CD4-positive, alpha-beta T cell treated with Interleukin-17A for 1 hour (primary cell): ENCODE measurements at places on chromosomes 12 and 14.

DNA sequence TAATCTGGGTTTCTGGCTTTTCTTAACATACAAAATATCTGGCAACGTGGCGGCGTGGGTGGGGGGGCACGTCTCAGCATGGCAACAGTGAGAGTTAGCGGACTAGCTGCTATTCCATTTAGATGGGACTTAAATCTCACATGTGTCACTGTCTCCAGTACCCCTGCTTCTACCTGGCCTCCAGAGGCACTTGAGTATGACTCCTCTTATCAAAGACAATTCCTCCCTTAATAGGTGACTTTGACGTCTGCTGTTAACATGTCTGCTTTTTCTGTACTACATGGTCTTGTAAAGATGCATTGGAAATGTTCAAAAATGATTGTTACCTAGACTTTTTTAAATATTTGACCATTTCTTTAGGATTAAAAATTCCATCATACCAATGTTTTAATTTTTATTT is 456.2 kb downstream of the TMTC2 start:
- DNase-seq = no peak

DNA sequence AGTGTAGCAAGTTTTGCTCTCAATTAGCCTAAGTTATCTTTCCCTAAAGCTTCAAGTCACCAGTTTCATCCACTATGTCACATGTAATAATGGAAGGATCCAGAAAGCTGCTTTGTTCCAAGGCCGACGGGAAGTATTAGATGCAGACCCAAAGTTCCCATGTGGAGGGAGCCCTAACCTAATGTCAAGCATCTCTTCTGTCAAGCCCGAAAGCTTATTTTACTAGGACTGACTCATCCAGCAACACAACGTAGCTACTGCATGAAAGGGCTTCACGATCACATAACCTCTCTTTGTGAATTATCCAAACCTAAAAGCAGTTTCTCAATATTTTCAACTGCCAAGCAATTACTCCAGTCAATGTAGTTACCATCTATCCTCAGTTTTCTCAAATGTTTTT is 133.4 kb downstream of the SLC6A15 start:
- DNase-seq = no peak

GRCh38 chr12:104048162-104048561 is 1.8 kb downstream of the GLT8D2 start:
- no peak for DNase-seq

DNA sequence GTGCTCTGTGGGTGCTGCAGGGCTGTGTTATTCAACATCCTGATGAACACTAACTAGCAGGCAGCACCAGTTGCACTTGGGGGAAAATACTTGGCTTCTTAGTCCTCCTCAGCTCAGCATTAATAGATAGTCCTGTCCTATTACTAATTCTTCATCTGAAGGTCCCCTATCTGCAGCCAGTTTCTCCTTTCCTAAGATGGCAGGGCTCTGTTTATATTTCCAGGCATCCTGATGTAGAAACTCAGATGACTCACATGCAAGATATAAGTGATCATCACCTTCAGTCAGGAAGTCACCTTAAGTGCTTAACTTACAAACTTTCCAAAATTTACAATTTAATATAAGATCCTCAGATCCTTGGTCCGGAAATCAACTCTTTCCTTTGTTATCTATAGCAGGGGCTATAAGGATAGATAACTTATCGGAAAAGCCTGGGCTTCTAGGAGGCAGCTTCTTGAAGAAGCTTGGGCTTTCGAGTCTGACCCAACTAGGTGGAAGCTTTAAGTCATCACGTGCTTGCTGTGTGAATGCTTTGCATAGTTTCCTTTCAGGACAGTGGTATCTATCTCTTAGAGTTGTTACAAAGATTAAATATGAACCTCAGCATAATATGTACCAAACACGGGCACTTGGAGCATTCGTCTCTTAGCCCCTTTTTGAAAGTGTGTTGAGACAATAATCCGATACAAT is 181.0 kb upstream of the GRIP1 start:
- DNase-seq = no peak

DNA sequence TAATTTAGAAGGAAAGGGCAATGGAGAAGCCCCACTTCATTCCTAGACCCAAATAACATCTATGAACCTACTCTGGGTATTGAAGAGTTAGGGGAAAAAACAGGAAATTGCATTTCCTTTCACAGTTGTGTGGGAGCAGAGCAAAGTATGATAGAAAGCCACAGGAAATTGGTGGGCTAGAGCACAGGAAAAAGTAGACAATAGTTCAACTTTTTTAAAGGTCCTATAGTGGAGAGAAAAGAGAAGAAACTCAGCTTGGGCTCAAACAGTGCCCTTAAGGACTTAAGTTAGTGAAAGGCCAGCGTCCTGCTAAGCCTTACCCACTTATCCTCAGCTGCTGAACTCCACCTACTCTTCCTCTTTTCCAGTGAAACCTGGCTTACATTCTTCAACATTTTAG is 258.1 kb downstream of the DPY19L2 start:
- no peak for DNase-seq

- no peak for DNase-seq
These were observed 98.9 kb downstream of the PLXNC1 start for GRCh38 chr12:94247246-94247645.

- DNase-seq = no peak
These were observed 19.9 kb downstream of the RBM19 start for GRCh38 chr12:113946175-113946574.

GRCh38 chr14:104316121-104316722 is 177.8 kb downstream of the KIF26A start:
- no peak for DNase-seq

- DNase-seq = peak; percentile 80
These were observed 5.0 kb upstream of the DDX47 start for GRCh38 chr12:12807970-12808702.

- no peak for DNase-seq
These were observed 13.5 kb downstream of the SINHCAF start for GRCh38 chr12:31312431-31312830.

DNA sequence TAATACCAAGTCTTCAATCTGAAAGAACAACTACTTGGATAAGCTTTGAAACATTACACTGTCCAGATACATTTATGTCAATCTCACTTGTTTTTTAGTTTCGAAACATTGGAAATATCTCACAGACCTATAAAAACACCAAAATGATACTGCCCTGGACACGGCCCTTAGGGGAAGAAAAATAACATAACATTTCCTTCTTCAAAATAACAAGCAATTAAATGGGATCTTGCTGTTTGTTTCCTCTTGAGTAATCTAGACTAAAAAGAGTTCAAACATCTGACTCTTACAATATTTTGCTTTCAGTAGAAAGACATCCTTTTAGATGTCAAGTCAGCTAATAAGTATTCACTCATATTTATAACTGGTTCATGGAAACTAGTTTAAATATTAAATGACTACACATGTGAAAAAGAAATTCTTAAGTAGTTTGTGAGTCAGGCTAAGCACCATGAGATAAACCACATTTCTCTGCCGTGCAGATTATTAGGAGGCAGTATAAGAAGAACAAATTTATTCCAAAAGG is 87.5 kb downstream of the EPS8 start:
- DNase-seq = no peak

GRCh38 chr14:88746052-88746451 is 46.7 kb downstream of the EML5 start:
- no peak for DNase-seq

DNA sequence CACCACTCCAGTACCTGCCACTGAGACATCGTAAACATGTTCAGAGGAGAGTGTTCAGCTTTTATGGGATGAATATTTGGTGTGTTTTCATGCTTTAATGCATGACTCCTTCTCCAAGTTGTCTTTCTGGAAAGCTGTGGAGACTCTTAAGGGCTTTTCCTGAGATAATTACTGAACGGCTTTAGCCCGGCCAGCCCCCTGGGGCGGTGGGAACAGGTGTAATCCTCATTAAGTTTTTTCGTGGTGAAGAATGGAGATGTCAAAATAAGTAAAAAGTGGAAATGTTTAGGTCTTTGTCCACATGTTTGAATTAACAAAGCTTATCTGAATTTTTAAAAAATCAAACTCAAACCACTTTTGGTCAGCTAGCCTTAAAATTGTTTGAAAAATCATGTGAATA is 1.5 kb downstream of the SYNE2 start:
- no peak for DNase-seq

DNA sequence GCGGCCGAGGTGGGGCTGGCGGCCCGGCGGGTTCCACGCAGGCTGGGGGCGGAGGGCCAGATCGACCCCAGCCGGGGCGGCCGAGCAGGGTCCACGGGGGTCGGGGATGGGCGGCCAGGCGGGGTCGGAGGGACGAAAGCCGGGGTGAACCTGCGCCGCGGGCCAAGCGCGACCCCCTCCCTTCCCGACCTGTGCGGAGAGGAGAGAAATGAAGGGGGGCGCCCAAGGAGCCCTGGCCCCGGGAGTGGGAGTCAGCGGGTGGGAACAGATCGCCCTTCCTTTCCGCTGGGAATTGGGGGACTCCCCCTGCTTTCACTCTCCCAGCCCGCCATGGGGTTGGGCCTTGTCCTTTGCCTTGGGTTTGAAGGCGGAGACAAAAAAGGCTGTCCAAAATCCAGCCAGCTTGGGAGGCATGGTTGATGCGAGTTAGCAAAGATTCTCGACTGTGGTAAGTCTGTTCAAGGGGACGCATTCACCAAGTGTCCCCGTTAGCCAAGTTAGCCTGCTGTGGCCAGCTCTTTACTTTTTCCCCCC is 559 bp upstream of the CKAP4 start:
- DNase-seq = peak; percentile 34

DNA sequence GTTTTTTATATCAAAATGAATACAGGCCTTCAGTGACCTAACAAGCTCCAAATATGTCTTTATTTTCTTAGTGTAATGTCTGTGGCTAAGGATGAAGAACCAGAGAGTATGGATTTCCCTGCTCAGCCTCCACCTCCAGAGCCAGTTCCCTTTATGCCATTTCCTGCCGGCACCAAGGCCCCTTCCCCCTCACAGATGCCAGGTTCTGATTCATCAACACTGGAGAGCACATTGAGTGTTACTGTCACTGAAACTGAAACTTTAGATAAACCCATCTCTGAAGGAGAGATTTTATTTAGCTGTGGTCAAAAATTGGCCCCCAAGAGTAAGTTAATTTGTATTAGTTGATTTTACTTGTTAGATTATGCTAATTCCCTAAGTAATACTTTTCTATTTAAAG is 61.0 kb downstream of the KIAA0586 start:
- no peak for DNase-seq

GRCh38 chr14:25048170-25049016 is 1.6 kb downstream of the STXBP6 start:
- DNase-seq = no peak

DNA sequence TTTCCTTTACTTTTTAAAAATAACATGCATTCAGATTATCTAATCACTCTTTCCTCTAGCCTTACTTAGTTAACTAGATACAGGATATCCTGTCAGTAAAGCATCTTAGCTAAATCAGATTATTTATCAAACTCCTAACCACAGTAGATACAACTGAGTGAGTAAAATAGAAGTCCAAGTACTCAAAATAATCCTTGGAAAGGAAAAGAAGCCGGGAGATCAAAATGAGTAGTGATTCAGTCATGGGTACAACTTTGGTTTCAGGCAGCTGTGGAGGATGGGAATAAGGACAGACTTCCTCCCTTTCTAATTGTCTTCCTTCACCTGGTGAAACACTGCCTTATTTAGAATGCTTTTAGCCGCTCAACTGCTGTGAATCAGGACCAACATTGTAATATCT is 29.4 kb downstream of the GNG2 start:
- peak; percentile 32 for DNase-seq

- DNase-seq = no peak
These were observed at the start of gene SLC25A21 for GRCh38 chr14:37172024-37172869. Gene SLC25A21, minus strand, starts transcription at chr14:37172606.

- DNase-seq = no peak
These were observed 15.0 kb upstream of the TC2N start for GRCh38 chr14:91882369-91882768.

- peak; percentile 5 for DNase-seq
These were observed 52.4 kb downstream of the CLMN start for GRCh38 chr14:95267306-95267705.

GRCh38 chr12:25254271-25254880 is 3.6 kb upstream of the KRAS start:
- DNase-seq = no peak

- no peak for DNase-seq
These were observed 204.7 kb downstream of the KITLG start for GRCh38 chr12:88375306-88376305.

DNA sequence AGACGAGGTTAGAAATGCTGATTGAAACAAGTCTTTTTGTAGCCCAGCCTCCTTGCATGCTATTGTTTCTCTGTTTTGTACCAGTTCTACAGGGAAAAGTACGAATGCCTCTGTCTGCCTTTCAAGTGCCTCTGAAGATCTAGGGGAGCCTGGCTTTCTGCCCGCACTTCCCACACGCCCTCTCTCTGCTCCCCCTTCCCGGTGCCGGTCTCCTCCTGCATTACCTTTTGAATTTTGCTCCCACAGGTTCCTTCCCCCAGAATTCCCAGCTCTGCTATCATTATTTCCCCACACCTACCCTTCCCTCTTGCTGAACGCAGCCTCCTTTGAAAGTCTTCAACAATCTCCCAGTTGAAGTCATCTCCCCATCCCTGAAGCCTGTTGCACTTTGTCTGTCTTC is 689.7 kb downstream of the BCL11B start:
- no peak for DNase-seq

DNA sequence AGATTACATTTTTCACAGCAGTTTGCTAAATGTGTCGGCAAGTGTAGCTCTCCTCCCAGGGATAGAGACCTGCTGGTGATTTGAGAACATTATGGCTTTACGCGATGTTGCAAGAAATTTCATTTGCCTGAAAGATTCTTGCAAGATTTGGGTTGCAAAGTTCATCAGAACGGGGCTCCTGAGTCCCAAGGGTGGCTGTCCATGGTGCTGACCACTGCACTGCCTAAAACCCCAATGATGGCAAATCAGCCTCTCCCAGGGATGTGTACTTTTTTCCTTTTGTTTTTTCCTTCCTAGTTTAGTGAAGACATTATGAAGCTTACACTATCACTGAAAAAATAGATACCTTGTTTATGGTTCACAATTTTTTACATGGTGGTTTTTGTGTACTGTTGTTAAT is 85.4 kb downstream of the WSCD2 start:
- DNase-seq = no peak

GRCh38 chr12:114415525-114415868 is 9.6 kb upstream of the TBX5 start:
- no peak for DNase-seq

DNA sequence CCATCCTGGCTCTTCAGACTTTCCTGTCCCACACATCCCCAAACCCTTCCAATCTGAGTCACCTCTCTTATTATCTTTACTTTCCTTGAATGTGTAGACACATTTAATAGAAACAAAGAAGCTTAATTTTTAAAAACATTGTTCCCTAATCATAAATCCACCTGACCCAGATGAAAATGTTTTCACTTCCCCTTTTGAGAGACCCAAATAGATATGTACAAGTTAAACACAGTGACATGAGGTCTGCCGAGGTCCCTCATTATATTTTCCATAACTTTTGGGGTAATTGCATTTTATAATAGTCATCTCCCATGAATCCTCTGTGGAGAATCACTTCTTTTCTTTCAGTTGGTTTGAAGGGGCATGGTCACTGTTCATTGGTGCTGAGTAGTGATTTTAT is 191.1 kb downstream of the GRIN2B start:
- no peak for DNase-seq
